ENCODE measurements at places on chromosomes 16 and 17.
A peak's percentile ranks its signal among the peaks of the same experiment; 100 is the strongest.

DNA sequence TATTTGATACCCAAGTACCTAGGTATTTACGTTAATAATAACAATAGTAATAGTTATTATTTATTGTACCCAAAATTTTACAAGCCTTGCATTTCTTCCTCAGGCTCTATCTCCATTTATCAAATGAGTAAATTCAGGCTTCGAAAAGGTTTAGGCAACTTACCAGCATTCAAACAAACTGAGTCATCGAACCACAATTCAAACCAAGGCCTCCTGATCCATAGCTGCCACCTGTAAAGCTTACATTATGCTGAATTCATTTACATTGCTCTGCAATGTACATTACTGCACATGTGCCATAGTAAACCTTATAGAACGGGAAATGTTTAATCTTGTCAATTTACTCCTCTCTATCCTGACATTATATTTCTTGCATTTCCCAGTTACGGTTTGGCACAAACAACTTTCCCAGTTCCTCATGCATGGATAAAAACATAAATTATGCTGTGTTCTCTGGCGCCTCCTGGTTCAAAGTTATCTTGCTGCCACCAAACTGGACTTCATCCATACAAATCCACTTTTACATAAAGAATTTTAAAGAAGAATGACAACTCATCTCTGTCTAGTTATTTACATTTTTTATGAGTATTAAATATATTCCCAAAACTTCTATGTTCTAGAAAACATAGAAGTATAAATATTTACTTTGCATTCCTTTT lies 360.6 kb upstream of the SOX9 start:
- no peak for DNase-seq

- DNase-seq, result peak; percentile 59
Measured at GRCh38 chr17:43878260-43879175, 28.8 kb downstream of the MPP2 start.

DNA sequence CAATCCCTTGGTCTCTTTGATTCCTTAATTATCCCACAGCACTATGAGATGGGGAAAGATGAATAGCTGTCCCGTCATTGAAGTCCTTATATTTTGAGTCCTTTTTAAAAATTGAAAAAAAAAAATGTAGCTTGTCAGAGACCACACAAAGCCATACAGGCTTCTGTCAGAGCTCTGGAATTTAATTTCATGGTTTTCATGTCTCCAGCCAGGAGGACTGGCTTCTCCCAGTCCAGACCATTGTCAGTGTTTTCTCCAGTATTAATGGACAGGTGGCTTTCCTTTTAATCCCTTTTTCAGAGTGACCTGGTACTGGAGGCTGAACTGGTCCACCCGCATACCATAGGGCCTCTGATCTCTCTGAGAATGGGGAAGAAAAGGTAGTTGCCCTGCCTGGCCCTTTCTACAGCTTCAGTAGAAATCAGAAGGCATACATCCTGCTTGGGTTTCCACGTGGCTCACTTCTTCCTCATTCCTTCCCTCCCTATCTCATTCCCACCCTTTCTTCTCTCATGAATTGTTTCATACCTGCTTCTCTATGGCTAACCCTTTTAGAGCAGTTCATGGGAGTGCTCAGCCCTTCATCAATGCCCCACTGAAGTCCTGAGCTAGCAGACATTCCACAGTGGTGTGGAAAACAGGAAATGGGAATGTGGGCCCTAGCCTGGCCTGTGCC lies 29.1 kb downstream of the TRIM16 start:
- DNase-seq, result no peak

DNA sequence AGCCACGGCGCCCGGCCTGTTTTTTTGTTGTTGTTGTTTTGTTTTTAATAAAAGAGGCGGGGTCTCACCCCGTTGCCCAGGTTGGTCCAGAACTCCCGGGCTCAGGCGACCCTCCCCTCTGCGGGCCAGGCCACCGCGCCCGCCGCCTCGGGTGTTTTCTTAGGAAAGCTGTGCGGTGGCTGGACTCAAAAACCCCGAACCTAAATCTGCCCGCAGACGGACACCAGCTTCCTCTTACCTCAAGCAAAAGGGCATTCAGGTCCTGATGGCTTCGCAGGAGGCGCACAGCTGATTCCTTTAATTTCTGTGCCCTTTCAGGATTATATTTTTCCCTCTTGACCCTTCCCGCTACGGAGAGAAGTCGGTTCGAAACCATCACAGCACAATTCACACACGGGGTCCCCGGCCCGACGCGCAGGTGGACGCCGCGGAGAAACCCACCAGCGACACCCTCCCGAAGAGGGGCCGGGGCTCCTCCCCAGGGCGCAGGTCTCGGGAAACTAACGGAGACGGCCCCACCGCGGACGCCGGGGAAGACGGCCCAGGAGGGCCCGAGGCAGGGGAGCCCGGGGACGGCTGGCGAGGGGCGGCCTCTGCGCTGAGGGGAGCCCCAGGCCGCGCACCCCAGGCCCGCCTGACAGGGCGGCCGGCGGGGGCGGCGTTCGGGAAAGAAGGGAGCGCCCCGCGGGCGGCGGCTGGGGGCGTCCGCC lies 653 bp downstream of the FANCA start:
- DNase-seq, result peak; percentile 34

GRCh38 chr17:46035112-46035818 lies 36.2 kb downstream of the STH start:
- DNase-seq, result no peak

DNA sequence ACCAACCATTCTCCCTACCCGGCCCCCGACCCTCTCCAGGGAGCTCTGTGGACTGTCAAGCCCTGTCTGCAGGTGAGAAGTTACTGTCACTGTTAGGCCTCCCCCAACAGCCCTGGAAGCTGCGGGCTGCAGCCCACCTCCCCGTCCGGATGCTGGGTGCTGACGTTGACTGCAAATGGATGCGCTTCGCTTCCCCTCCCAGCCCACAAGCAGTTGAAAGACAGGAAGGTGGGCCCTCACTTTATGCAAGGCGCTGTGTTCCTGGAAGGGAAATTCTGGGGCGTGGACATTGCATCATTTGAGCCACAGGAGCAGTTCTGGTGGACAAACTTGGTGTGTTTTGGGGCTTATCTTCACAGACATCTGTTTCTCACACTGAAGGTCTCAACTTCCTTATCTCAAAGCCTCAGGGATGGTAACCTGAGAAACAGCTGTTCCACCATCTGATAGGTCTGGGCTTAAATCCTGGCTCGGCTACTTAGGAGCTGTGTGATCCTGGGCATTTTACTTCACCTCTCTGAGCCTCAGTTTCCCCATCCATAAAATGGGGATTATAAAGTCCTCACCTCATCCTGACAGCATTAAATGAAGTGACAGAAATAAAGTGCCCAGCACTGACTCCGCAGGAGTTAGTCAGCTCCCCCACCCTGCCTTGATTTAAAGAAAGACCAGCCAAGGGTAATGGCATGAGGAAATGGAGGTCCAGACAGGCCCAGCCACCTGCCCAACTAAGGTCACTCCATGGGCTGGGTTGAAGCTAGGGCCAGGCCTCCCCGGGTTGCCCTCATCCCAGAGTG lies 4.6 kb upstream of the DRC7 start:
- DNase-seq, result peak; percentile 92

DNA sequence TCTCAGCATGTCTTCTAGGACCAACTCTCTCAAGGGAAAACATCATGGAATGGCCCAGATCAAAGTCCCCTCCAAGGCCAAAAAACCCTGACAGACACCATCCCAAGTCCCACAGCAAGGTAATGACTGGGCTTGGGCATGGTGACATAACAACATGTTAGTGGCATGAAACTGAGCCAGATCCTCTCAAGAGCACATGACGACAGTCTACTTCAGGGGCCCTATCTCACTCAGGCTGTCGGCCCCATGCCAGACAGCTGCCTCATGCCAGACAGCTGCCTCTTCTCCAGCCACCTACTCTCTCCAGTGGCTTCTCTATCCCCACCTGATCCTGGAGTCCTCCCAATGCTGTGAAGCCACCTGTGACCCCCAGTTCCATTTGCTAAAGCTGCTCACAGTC lies 18.4 kb downstream of the HSD11B2 start:
- no peak for DNase-seq

DNA sequence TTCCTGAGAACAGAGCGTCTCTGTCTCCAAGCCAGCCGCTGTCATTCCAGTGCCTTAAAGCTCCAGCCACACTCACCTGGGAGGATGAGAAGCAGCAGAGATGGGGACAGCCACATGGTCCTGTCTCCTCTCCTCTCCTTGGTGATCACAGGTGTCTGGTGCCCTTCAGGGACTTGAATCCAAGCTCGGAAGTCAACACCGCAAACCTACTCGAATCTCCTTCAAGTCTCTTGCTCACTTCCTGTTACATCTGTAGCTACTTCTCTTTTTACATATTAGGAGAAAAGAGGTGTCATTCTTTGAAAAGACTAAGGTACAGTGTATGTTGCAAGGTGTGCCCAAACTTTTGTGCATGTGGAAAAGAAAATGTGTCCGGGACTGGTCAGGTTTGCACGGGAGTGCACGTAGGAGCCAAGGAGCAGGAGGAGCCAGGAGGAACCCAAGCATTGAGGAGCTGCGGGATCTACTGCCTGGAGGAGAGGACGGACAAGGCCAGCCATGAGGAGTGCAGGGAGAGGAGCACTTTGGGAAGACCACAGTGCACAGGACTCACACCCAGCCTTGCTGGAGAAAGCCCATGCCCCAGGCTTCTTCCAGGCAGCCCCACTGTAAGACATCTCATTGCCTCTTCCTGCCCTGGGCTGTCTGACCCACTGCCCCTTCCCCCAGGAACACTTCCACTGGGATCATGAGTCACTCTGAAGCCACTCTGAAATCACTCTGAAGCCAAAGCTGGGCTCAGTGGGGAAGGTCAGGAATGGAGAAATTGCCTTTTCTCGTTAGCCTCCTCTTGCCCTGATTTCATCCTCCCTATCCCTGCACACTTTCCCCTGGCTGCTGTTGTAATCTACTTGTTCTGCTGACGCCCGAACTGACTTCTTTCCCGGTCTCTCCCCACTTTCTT lies at the start of gene CD300LD:
Gene CD300LD, minus strand, starts transcription at position 197 of the 904 bp plus-strand sequence. Its CDS starts 81 bp downstream, at position 116.
- peak; percentile 33 for DNase-seq

DNA sequence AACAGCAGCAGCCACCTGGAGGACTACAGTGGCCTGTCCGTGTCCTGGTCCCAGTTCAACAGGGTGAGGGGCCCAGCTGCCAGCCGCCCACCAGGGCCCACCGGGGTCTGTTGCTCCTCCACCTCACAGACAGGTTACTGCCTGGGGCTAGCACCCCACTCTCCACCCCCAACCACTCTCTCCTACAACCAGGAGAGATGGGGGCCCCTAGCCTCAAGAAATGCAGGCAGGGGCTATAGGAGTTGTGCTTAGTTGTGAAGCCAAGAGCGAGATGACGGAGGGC lies 18.0 kb downstream of the STAT5A start:
- no peak for DNase-seq

GRCh38 chr16:86256995-86257394 lies 253.3 kb upstream of the FOXF1 start:
- no peak for DNase-seq

- DNase-seq, result no peak
Measured at GRCh38 chr17:39968761-39969160, 6.0 kb downstream of the GSDMA start.

- DNase-seq, result no peak
Measured at GRCh38 chr17:69511250-69511649, 96.8 kb downstream of the MAP2K6 start.

GRCh38 chr16:81809567-81809966 lies 30.5 kb downstream of the PLCG2 start:
- no peak for DNase-seq

DNA sequence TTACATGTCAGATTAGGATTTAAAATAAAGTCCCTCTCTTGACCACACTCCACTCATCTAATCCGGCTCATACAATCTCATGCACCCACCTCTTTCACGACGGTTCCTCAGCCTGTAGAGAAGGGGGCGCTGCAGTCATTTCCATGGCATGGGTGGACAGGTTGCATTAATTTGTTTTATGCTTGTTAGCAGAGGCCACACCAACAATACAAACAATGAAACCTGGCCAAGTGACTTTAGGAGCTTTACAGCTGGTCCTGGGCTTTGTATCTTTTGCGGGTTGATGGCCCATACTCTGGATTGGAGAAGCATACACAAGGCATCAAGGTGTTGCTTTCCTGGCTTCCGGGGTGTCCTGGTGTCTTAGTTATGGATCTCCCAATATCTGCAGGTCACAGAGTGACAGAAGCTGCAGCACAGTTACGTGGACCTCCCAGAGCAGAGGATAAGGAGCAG lies 9.7 kb upstream of the SNF8 start:
- peak; percentile 39 for DNase-seq

DNA sequence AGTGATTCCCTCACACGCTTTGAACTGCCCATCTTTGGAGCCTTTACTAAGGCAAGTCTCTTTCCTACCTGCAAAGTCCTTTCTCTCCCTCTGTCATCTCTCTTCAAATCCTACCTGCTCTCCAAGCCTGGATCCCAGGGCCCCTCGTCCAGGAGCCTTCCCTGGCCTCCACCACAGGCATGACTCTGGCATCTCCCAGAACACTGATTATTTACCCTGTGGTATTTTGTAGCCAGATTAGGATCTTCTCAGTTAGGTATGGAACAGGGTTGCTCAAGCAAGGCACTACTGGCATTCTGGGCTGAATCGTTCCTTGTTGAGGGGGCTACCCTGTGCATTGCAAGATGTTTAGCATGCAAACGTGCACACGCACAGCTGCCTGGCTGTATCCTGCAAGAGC lies 31.9 kb upstream of the POLR3E start:
- DNase-seq, result no peak

- DNase-seq, result no peak
Measured at GRCh38 chr17:12998874-12999273, 19.0 kb downstream of the ELAC2 start.

GRCh38 chr17:68347380-68347779 lies 56.1 kb downstream of the ARSG start:
- DNase-seq, result peak; percentile 31

- DNase-seq, result no peak
Measured at GRCh38 chr16:22665048-22665797, 148.7 kb upstream of the HS3ST2 start.

DNA sequence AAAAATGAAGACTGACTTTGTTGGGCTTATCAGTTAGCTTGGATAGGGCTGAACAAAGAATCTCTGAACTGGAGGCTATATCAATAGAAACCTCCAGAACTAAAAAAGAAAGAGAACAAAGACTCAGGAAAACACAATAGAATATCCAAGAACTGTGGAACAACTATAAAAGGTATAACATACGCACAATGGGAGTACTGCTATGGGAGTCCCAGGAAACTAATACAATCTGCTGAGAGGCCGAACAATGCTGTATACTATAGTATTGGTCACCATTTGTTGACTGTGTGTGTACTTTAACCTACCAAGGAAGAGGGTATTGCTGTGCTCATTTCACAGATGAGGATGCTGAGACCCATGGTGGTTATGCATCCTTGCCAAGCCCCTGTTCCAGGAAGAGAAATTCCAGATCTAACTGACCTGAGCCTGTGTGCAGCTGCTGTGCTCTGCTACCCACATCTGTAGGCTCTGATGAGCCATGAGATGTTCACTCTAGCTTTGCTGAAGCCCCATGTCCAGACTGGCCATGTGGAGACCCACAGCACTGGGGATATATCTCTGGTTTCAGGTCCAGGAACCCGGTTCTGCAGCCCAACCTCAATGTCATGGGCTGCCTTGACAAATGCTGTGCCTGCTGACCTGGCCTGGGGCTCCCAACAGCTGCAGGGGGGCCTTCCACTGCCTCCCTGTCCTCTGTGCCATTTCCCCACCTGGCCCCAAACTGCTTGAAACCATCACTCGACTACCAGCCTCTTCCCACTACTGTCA lies 254.3 kb upstream of the TNRC6C start:
- no peak for DNase-seq

GRCh38 chr16:86322806-86323205 lies 187.5 kb upstream of the FOXF1 start:
- no peak for DNase-seq

Data from AML-193 (cell line).